ENCODE measurements at places on chromosomes 4 and X. TPM values are rescaled to one million over a fixed set of nuclear protein-coding genes. Genes with fewer than 3 reads are reported as not detected.

Gene PDLIM5
- 45.6 TPM for total RNA-seq

Gene TMEM35A
- 22.6 TPM for total RNA-seq

Gene MTMR8
- 1.9 TPM for total RNA-seq

Gene KCNE5
- 1.2 TPM for total RNA-seq

Gene RIPPLY1
- total RNA-seq, result not detected

All from dorsolateral prefrontal cortex (tissue), 122 donors.